Tibial artery (tissue), 4 donors: ENCODE measurements at places on chromosomes 2 and 18.

- no peak for DNase-seq
Measured at GRCh38 chr18:37985126-37985525, 419.5 kb upstream of the CELF4 start.

DNA sequence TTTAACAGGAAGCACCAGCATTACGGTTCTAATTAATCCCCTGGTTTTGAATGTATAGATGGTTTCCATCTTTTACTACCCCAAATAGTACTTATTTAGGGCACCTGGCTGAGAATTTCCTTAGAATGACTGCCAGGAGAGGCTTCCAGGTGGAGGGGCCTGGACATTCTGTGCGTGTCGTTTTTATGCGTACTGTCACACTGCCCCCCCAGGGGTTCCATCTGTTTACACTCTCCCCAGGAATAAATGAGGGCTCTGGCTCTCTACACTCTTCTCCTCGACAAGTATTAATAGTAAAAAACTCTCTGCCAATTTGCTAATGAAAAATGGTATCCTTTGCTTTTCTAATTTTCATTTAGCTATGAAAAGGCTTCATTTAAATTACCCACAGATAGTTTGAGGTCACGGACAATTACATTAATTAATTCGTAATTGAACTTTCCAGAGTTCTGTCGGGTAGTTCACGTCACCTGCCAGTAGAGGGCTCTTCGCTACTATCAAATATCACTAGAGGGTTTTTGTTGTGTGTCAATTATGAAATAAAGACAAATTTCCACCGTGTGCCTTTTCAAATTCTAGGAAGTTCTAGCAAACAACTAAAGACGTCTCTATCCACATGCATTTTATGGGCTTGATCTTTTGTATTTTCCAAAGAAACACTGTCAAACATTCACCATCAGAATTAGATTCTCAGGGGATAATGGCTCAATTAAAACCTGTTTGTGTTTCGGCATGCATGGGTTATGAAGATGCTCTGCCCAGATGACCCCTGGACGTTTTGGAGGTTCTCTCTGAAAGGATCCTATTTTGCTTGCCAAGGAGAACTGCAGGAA is 88.8 kb upstream of the ASB18 start:
- DNase-seq: no peak

DNA sequence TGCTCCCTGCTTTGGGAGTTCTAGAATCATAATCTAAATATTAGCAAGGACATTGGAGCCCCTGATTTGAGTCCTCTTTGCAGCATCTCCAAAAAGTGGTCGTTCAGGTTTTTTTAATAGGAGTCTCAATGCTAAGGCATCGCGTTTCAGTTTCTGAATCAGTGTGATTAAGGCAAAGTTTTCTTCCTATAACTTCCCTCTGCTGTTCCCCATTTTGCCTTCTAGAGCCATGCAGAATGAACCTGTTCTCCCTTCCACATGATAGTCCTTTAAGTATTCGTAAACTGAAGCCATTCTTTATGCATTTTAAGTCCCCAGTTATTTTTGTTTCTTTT is 159.5 kb downstream of the PTGR3 start:
- no peak for DNase-seq

GRCh38 chr2:86787736-86788135 is 3.0 kb downstream of the CD8A start:
- no peak for DNase-seq

DNA sequence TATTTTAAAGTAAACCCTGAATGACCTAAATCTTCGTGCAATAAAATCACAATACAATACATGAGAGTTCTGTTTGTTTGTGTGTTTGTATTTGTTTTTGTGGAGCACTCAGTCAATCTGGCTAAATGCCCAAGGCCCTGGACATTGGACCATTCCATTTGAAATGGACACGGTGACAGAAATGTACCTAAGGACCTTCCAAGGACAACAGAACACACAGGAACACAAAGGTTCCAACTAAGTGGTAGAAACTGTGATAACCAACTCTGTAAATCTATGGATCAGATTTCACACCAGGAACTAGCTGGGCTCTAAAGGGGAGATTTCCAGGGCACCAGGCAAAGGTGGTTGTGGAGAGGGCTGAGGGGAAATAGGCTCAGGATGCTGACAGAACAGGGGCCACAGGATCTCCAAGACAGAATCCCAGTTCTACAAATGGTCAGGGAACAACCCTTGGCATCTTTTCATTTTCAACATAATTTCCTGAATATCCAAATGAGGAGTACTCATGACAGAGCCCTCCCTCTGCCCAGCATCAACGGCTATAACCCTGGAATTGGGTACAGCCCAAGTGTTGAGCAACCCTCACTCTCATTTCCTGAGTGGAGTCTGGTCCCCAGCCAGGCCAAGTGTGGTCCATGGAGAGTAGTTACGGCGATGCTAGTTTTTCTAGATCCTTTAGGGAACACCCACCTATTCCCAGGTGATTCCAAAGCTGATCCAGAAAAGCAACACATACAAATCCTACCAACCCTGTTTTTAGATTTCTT is 78.4 kb downstream of the NCKAP5 start:
- DNase-seq: peak; percentile 67

GRCh38 chr18:73214970-73215369 is 347.2 kb upstream of the NETO1 start:
- no peak for DNase-seq

GRCh38 chr18:55473058-55473457 is 114.9 kb downstream of the TCF4 start:
- DNase-seq: no peak

DNA sequence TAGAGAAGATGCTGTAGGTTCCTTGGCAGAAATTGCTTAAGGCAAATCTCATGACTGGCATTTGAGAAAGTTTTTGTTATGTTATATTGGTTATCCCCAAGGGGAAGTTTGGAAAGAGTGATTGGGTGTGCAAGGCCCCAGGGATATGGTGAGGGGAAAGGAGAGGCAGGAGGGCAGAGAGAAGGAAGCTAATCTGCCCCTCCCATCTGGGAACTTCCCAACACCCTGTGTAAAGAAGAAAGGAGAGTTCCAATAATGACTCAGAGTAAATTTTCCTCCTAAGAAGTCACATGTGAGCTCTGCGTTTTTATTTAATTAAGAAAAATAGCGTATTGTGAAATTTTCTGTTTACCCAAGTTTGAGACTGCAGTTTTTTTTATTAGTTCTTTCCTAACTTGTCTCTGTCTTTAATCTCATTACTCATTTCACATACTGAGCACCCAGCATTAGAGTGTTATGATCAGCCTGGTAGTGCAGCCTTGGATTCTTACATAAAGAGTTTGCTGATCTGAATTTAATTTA is 3.1 kb upstream of the KYNU start:
- peak; percentile 72 for DNase-seq

GRCh38 chr18:53944721-53945120 is 279.7 kb downstream of the MBD2 start:
- no peak for DNase-seq

DNA sequence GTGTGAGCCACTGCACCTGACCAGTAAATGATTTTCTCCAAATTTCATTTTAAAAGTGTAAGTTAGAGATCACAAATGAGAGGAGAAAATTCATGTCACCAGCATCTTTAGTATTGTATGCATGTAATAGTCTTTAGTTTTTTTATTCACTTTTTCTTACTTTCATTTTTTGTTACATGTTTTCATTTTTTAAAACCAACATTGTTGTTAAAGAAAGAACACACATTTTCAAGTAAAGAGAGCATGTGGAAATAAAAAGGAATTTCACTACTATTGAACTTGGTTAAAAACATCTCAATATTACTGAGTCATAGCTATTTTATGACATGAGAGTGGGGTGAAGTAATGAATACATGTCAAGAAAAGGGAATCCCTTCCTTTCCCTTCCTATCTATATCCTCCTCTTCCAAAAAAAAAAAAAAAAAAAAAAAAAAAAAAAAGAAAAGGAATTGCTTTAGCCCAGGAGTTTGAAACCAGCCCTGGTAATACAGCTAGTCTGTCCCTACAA is 29.1 kb upstream of the PMAIP1 start:
- no peak for DNase-seq

DNA sequence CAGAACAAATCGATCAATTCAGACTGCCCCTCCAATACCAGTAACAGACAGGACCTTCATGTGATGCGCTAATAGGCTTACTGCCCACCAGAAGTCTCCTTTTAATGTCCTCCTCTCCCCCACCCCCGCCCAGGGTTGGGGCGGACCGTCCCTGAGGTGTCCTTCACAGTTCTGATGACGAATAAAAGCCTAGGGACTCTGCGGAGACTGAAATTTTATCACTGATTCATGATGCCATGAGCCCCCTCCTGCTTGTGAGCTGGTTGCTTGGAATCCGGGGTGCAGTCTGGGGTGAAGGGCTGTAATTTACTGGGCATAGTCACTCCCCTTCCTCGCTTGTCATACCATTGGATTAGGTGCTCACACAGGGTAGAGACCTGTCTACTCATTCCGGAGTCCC is 42.3 kb downstream of the B3GNT2 start:
- no peak for DNase-seq

GRCh38 chr2:140353541-140353940 is 1573.4 kb upstream of the NXPH2 start:
- DNase-seq: no peak

DNA sequence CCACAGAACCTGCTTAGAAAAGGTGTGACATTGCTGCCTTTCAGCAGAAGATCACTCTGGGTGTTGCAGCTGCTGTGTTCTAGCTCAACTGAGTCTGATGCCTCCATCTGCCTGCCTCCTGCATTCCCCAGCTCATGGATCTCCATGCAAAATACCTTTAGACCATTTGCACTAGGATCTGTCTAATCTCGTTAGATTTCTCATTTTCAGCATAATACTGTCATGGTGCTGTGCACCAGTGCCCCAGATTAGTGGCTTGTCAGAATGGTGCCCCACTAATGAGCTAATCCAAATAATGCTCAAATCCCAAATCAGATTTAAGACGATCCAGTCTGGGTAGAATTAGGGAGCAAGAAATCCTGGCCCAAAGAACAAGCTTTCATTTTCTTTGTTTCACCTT is 284.4 kb upstream of the PARD3B start:
- no peak for DNase-seq

- peak; percentile 90 for DNase-seq
Measured at GRCh38 chr18:61738042-61738441, 154.8 kb downstream of the RNF152 start.

DNA sequence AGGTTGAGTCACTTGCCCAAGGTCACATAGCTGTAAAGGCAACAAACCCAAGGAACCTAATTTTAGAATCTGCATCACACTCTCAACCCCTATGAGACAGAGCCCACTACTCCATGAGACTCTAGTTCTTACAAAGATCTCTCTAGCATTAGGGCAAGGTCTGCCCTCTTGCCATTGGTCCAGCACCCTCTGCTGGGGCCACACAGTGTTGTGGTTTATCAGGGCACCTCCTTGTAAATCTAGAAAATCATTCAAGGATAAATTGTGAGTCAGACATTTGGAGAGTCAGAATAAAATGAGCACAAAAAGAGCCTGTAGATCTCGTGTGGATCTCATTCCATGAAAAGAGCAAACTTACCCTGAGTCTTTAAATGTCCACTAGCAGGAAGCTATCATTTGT is 91.2 kb downstream of the SLC8A1 start:
- no peak for DNase-seq

GRCh38 chr2:98027538-98027937 is 31.8 kb upstream of the TMEM131 start:
- no peak for DNase-seq

DNA sequence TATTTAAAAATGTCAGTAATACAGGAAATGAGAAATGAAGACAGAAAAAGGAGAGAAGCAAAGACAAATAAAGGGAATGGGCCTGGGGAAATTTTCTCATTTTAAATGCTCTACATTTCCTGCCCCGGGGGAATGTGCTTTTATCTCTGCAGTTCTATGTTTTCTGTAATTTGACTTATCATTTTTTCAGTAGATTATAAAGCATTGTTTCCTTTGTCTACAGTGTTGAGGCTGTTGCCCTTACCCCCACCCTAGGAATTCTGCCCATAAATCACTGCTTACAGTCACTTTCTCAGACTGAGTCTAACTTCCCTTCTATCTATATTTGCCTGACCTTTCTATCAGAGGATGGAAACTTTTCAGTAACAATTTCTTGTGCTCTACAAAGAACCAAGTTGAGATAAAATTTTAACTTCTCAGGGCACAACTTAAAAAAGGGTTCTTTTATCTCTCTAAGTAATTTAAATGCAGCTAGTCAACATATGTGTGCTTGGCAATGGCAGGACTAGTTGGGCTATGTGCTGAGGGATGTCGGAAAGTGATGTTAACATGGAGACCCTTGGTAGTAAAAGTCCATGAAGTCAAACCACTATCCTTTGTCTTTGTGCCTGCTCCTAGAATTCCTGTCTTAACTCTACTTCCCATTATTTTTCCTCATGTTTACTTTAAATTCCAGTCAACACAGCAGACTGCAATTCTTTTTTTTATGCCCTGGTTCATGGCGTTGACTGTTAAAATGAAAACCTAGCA is 146.5 kb upstream of the MMADHC start:
- no peak for DNase-seq
